Activated T-cell treated with anti-CD3 and anti-CD28 coated beads, Interleukin-2, amount 50 U/mL, for 1 hour (primary cell): ENCODE measurements at places on chromosomes 2 and 18.

DNA sequence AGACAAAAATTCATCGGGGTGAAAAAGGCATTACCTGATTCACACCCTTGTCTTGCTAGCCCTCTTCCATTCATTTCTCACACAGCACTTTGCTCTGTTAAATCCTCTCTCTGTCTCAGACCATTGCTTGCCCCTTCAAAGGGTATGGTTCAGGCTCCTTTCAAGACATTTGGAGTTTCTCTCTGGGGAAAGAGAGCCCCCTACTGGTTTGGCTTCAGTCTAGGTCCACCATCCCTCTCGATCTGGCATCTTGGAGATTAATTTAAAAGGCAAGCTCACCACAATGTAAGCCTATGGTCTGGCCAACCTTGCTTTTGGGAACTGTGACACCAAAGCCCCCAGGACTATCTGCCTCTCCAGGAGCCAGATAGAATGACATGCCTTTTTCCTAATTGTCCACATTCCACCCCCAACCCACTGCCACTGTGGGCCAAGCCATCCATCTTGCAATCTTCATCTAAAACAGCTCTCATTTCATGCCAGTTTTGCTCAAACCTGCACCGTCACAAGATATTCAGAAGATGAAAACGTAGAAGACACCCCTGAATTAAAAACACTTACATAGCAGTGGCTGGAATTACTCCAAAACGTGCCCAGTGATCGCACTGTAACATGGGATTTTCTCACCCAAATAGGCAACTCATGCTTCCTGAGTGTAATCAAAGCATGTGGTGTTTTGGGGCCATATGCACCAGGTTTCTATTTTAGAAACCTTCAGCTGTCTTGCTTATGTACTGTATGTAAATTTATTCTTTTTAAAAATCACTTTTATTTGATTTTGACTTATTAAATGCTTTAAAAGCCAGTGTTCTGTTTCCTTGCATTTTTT, 93.9 kb downstream of the FARSB start:
- no peak for DNase-seq

- DNase-seq, result no peak
Measured at GRCh38 chr2:240722796-240723735, 31.4 kb downstream of the AQP12A start.

DNA sequence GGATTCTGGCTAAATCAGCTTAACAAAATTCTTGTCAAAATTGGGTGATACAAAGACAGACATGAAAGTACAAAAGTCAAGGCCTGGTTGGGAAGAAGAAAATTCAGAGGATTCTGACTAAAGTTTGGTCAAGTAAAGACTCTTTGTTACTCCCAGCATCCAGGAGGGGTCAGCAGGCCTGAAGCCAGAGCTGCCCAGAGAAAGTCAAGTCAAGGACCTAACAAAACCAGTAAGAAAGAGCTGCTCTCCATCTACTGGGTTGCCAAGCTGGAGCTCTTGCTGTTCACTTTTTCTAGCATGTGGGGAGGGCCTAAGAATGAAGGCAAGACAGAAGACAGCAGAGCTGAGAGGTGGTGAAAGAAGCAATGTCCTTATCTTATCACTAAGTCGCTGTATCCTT, 143.3 kb downstream of the C1D start:
- DNase-seq, result no peak

DNA sequence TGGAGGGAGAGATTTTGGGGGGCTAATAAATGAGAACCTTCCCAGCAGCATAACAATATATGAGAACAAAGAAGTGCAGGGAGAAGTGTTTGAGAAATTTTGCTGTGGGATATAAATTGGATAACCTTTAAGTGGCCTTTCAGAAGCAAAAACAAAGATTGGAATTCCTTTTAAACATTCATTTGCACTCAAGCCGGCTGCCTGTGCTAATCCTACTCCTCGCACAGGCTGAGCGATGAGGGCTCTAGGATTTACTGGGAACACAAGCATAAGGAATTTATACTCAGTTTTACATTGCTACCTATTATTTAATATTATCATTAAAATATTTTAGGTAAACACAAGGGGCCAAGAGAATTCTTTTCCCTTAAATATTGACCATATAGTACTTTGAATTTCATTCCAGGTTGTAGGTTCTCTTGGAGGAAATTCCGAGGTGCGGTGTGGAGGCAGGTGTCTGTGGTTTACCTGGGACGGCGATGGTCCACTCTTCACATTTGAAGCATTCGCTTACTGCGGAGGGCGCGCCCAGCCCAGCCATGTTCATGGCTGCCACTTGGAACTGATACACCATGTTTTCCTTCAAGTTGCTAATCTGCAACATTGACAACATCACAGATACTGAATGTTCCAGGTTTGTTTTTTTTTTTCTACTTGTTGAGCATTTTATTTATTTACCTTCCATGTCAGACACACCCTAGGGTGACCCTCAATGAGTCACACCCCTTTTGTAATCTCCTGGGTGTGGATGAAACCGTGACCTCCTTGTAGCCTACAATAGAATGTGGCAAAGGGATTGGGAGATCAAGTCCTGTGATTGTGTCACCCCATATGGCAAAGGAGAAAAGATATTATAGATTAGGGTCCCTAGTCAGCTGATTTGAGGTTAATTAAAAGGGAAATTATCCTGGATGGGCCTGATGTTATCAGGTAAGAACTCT, 100.1 kb downstream of the MYOM1 start:
- no peak for DNase-seq

GRCh38 chr18:36405611-36406010, 108.1 kb downstream of the FHOD3 start:
- no peak for DNase-seq

DNA sequence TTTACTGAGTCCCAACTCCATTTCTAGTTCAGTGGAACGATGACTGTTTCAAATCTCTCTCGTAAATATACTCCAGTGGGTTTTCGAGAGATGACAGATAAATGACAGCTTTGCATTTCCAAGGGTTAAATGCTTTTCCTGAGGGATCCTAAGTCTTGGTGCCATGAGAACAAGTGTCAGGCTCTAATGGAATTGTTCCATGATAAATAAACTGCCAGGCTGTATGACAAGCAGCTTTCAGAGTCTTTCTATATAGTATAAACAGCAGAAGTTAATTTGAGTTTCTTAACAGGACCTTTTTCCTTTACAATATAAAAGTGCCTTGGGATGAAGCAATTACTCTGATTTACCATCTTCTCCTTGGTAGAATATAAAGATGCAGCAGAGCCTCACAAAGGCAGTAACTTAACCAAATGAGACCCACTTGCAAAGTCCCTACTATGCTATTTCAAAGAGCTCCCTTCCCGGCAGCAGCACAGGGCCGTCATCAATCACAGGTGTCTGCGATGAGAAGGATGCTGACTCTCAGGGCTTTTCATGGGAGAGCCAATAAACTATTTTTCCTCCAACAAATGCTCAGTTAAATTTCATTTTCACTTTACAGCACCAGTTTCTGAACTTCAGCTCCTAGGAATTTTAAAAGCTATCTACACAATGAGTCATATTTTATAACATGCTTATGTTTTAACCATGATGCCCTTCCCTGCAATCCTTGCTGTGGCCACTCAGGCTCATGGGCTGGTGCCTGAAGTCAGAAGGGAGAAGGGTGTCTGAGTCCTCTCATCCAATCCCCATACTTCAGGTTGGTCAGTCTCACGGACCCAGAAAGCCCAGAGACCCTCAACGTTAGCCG, 123.8 kb downstream of the AFF3 start:
- no peak for DNase-seq

DNA sequence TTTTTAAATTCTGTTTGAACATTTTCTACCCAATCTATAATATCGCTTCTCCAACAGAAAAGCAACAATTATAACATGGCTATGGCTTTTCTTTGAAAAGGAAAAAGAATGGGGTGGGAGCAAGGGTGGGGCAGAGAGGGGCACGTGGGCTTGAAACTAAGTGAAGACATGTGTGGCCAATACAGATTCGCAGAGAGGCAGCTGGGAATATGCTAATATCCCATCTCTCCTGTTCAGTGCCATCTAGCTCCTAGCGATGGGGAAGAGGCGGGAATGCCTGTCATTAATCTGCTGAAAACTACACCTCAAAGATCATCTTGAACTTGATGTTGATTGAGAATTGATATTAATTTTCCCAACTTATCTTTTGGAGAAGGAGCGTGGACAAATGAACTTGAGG, 65.5 kb upstream of the ITGA6 start:
- no peak for DNase-seq

DNA sequence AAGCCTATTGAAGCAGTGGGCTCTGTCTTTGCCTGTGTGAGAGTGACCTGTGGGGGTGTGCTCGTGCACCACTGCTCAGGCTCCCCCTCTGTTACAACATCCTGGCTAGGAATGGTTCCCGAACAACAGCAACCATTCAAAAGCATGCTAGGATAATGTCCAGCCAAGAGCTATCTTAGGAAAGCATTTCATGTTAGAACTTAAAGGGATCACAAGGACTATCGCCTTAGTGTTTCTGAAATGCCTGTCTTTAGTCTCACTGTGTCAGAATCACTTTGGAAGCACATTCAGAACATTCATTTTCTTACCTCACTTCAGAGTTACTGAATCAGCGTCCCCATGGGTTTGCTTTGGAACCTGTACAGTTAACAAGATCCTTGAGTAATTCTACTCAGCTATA, 134.9 kb upstream of the DSEL start:
- no peak for DNase-seq
